Fibroblast of upper back skin (primary cell): ENCODE measurements at places on chromosomes 1 and 21.

GRCh38 chr1:157363660-157364140, 188.6 kb downstream of the FCRL5 start:
- DNase-seq: peak; percentile 50

- no peak for DNase-seq
Measured at GRCh38 chr1:92882819-92883218, 51.0 kb downstream of the RPL5 start.

DNA sequence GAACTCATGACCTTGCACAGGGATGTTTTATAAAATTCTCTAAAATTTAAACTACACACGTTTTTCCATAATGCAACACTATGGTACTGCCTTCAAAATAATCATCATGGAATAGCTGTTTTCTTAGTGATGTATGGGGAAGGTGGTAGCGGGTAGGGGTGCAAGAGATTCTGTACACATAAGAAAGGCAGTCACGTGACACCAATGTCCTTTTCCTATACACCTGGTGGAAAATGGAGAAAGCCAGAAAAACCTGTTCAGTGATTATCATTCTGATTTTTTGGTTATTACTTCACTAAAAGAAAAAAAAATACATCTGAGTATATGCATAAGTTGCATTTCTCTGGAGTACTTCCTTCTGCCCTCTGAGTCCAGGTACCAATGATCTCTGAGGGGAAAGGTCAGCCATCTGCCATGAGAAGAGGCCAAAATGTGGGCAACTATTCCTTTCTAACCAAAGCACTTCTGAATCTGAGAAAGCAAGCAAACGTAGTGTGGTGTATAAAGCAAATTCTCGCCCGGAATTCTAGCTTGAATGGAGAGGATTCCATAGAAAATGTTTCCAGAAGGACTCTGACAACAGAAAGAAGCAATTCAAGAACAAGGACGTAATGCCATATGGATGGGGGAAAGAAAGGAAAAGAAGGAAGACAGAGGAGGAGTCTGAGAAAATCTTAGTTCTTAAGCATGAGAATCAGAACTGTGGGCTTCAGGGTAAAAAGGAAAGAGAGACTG, 137.3 kb downstream of the RERE start:
- no peak for DNase-seq

DNA sequence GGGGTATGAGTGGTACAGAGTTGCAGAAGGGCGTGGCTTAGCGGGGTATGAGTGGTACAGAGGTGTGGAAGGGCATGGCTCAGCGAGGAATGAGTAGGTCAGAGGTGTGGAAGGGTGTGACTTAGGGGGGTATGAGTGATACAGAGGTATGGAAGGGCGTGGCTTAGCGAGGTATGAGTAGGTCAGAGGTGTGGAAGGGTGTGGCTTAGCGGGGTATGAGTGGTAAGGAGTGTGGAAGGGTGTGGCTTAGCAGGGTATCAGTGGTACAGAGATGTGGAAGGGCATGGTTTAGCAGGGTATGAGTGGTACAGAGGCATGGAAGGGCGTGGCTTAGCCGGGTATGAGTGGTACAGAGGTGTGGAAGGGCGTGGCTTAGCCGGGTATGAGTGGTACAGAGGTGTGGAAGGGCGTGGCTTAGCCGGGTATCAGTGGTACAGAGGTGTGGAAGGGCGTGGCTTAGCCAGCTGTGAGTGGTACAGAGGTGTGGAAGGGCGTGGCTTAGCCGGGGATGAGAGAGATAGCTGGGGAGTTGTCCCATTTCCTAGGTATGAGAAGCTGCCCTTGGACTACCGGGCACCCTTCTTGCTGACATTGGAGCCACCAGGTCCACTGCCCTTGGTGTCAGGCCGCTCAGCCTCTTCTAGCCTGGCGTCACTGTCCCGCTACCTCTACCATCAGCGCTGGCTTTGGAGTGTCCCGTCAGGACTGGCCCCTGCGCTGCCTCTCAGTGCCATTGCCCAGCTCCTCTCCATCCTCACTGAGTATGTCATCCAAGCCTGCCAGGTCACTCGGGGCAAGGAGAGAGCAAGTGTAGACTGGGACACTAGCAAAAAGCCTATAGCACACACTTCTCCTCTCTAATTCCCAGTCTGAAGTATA, 29.8 kb downstream of the HYI start:
- no peak for DNase-seq

- no peak for DNase-seq
Measured at GRCh38 chr1:164912290-164912689, 353.3 kb downstream of the PBX1 start.

- DNase-seq: no peak
Measured at GRCh38 chr1:62309906-62310305, 9.3 kb downstream of the KANK4 start.

DNA sequence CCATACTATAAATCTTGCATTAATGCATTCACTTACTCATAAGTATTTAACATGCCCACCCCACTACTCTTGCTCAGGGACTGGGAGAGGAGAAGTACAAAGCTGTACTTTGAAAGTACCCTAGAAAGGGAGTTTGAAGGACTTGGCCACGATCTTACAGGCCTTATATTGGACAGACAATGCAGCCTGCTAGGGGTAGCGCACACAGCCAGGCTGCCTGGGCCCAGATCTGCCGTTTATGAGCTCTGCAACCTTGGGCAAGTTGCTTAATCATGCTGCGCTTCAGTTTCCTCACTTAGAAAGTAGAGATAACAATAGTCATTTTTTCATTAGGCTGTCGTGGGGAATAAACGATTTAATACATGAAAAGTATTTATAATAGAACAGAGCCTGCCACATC, 110.1 kb downstream of the CDC7 start:
- no peak for DNase-seq

- peak; percentile 66 for DNase-seq
Measured at GRCh38 chr1:87197156-87197555, 131.5 kb upstream of the LMO4 start.
